ENCODE measurements at places on chromosomes 5 and 9.

DNA sequence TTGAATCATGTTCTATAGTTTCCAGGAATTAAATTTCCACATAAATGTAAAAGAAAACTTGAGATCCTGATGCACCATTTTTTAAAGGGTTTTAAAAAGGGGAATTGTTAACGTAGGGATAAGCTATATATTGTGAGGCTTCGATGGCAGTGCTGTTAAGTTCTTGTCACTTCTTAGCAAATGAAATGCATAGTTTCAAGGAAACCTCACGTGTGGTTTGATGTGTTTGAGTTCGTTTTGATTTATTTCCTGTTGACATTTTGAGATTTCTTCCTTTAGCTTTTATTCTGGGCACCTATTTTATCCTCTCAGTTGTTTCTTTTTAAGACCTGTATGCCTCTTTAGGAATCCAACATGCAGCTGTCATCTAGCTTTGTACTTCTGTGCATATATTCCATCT is 301.0 kb downstream of the DOCK8 start:
- DNase-seq, result no peak

DNA sequence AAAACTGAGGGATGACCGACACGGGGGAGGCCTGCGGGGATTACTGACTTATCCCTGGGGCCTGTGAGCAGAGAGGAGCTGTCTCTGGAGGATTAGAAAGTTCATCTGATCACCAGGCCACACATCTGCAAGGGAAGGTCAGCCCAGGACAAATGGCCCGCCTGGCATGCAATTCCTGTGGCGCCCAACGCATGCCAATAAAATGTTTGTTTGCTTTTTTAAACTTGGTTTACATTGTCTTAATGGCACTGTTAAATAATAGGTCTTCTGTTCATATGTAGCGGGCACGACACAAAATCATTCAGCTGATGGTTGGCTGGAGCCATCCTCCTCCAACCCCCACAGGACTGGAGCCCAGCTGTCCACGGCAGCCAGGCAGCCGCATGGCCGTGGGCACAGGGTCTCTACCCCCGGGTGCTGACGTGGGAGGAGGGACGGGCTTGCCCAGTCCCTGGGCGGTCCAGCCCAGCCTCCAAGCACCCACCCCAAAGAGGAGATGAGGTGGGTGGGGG is 41.0 kb upstream of the SLC12A7 start:
- DNase-seq, result no peak

GRCh38 chr5:9582406-9582805 is 36.5 kb upstream of the SEMA5A start:
- DNase-seq, result no peak

GRCh38 chr5:171647043-171647903 is 138.3 kb upstream of the SMIM23 start:
- no peak for DNase-seq

- peak; percentile 49 for DNase-seq
These were observed at the start of the genes SURF1 and SURF2 for GRCh38 chr9:133356391-133357091. Gene SURF1, minus strand, starts transcription at chr9:133356487. Its CDS starts 34 bp downstream, at chr9:133356453. Gene SURF2, plus strand, starts transcription at chr9:133356550. Its CDS starts 43 bp downstream, at chr9:133356593.

DNA sequence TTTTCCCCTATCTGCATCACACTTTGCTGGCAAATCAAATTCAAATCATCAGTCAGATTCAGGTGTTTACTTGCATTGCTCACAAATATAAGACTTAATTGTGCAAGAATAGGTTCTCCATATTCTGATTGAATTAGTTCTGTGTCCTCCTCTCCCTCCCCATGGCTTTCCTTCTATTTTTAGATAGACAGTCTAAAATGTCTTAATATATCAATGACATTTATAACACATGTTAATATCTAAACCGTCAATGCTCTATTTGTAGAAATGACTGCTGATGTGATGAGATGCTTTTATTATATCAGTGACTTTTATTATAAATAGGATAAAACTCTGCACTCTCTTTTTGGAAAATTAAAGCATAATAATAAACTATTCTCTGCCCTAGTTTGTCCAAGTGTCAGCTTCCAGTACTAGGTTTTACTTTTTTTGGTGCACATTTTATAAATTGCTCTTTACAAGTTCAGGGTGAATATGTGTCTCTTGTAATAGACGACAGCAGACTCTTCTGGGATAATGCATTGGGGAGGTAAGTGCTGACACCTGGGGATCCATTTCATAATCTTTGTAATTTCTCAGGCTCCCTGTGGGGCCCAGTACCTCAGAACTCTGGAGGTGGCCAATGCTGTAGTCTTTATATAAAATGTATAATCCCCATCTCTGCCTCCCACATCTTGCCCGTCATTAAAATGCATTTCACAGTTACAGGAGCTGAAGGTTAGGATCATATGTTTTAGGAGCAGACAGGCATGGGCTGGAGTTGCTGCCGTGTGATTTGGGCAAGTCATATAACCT is 321.5 kb downstream of the BRINP1 start:
- DNase-seq, result no peak

DNA sequence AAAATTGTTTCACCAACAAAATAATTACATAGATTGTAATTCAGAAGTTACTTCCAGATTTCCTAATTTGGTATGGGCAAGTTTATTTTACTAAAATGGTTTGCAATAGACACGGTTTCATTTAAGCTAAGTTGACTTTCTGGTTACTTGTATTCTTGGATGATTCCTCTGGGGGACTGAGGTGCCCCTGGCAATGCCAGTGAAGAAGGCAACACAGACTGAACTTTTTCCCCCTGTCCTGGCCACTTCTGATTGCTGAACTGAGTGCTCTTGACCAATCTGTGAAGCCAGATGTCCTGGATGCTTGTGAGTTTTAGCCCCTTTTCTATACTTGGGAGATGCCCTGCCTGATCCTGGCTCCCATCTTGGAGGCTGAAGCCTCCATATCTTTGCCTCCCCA is 66.3 kb upstream of the FANCC start:
- DNase-seq, result no peak

- no peak for DNase-seq
These were observed 106.1 kb upstream of the FGF10 start for GRCh38 chr5:44495280-44495679.

GRCh38 chr5:176884571-176884890 is 14.6 kb downstream of the HK3 start:
- DNase-seq, result no peak
